ENCODE measurements at places on chromosomes 13 and 19.
A peak's percentile ranks its signal among the peaks of the same experiment; 100 is the strongest.

DNA sequence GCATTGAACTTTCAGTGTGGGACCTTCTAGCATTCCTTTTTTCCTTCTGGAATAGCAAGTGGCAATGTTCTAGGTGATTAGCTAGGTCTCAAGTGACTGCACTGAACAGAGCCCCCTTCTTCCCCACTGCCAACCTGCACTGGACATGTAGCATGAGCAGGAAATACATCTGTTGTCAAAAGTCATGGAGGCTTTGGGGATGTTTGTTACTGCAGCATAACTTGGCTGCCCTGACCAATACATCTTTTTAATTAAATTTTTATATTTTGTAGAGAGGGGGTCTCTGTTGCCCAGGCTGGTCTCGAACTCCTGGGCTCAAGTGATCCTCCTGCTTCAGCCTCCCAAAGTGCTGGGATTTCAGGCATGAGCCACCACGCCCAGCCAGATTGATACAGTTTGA lies 163.6 kb downstream of the CACNA1A start:
- DNase-seq: no peak

DNA sequence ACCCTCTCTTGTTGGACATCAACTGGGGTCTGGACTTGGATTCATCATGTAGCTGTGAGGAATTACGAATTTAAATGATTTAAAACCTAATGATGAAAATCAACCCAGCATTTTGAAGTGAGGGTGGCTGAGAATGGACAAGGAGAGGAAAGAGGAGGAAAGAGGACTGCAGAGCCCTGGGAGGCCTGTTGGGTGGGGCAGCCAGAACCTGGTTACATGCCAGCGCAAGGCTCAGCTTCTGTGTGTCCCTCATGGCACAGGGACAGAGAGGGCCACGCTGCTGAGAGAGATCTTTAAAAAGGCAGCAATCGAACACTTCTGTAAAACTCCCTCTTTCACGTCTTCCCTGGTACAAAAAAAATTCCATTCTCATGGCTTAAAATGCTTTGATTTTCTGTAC lies 292.7 kb downstream of the MYO16 start:
- DNase-seq: no peak

DNA sequence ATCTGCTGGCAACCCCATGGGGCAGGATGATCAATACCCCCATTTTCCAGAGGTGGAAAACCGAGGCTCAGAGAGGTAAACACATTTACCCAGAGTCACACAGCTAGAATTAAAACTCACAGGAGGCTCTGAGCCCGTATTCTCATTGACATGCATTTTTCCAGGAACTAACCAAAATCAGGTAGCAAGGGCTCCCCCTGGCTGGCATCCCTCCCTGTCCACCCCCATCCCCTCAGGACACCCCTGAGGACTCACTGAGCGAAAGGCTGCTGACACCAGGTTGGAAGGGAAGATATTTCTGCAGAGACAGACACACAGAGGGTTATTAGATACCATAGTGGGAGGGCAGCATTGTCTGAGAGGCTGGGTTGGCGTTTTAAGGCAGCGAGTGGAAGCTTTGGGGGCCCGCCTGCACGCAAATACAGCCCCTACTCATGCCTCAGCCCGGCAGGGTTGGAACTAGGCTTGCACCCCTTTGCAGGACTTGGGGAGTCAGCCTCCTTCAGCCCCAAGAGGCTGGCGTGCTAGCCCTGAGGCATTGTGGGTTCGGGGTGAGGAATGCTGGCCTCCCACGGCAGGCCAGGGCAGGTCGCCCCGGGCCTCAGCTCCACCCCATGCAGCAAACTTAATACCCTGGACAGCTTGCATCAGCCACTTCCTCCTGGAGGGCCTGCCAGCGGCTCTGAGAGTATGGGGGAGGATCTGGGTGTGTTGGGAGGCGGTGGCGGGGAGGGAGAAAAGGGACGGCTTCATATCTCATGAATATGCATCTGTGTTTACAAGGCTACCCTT lies 3.9 kb downstream of the SLC1A5 start:
- peak; percentile 95 for DNase-seq

GRCh38 chr13:31853643-31854326 lies 114.5 kb downstream of the RXFP2 start:
- no peak for DNase-seq

GRCh38 chr19:5149932-5150901 lies 181.3 kb downstream of the KDM4B start:
- DNase-seq: no peak

- no peak for DNase-seq
Observed at GRCh38 chr19:48819366-48819816, 8.6 kb upstream of the BCAT2 start.

GRCh38 chr19:10766049-10766623 lies 48.3 kb downstream of the DNM2 start:
- DNase-seq: no peak

- DNase-seq: no peak
Observed at GRCh38 chr19:31511696-31512095, 162.5 kb upstream of the TSHZ3 start.

- no peak for DNase-seq
Observed at GRCh38 chr19:44002212-44002565, 568 bp upstream of the ZNF230 start.

DNA sequence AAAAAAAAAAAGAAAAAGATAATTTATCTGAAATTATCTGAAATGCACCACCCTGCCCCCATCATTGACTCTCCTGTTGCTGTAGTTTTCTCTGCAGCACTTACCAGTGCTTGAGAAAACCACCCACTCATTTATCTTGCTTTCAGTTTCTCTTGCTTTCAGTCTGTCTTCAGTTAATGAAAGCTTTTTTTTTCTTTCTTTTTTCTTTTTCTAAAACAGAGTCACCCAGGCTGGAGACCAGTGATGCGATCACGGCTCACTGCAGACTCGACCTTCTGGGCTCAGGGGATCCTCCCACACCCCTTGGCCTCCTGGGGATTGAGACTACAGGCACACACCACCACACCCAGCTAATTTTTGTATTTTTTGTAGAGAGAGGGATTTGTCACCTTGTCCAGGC lies 4.3 kb upstream of the ACP5 start:
- DNase-seq: no peak

- DNase-seq: peak; percentile 48
Observed at GRCh38 chr13:76016799-76017400, 380.8 kb downstream of the LMO7 start.

- DNase-seq: no peak
Observed at GRCh38 chr13:95164830-95165229, 136.4 kb downstream of the ABCC4 start.

DNA sequence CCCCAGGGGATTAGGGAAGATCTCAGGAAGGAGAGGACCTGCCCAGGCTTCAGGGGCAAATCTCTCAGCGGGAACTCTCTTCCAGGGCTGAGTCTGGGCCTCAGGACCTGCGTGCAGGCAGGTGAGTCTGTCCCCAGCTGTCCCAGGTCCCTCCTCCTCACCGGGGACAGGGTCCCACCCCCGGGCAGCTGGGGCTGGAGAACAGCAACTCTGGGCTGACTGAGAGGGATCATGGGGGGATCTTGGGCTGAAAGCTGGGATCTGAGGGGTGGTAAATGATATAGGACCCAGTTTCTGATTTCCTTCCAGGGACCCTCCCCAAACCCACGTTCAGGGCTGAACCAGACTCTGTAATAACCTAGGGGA lies 14.3 kb downstream of the LILRA1 start:
- DNase-seq: no peak

DNA sequence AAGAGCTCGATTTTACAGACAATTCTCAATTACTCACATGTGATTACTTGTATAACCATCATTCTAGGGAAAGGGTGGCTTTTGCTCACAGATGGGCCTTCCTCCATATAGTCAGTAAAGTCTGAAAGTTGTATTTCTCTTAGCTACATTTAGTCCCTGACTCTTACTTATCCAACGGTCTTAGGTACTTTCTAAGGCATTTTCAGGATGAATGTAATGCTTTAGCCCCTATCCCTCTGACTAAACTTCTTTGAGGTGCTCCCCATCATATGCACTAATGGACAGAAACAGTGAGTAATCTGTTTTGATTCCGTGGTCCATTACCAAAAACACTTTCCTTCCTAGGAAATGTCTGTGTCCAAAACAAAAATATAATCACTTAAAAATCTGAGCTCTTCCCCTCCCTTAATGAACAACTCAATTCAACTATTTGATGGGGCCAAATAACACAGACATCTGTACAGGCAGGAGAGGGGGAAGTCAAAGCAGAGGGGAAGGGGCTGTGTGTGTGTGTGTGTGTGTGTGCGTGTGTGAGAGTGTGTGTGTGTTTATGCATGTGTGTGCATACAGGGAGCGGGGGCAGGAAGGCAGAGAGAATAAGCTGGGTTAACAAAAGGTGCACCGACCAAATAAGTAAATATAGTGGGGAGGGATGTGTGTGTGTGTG lies 84.9 kb downstream of the USP12 start:
- no peak for DNase-seq

- DNase-seq: no peak
Observed at GRCh38 chr19:6654347-6655310, 15.3 kb downstream of the TNFSF14 start.

- no peak for DNase-seq
Observed at GRCh38 chr19:50882188-50882587, 8.9 kb downstream of the KLK2 start.

DNA sequence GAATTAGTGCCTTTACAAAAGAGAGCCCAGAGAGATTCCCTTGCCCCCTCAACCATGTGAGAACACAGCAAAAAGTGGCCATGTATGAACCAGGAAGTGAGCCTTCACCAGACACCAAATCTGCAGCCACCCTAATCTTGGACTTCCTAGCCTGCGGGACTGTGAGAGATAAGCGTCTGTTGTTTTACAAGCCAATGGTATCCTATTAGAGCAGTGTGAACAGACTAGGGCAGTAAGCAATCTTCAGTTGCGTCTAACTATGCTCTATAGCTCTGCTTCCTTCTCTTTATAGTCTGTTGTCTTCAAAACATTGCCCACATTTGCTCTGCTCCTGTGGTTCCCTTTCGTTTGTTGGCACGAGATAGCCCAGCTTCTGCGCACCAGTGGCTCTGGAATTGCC lies 109.5 kb upstream of the FNDC3A start:
- DNase-seq: no peak

DNA sequence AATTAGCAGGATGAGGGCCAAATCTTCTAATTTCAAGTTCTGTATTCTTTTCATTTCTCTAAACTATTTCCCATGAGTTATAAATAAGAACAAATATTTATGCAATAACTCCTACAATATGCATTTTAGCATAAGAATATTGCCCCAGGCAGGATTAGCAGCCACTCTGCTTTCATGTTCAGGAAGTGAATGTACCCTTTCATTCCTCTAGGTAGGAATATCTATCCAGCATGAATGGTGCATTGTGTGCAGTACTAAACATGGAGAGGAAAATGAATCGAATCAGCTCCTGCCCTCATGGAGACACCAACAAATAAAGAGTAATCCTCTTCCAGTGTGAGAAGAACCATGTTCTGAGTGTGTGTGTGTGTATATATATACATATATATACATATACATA lies 41.0 kb downstream of the LHFPL6 start:
- no peak for DNase-seq

DNA sequence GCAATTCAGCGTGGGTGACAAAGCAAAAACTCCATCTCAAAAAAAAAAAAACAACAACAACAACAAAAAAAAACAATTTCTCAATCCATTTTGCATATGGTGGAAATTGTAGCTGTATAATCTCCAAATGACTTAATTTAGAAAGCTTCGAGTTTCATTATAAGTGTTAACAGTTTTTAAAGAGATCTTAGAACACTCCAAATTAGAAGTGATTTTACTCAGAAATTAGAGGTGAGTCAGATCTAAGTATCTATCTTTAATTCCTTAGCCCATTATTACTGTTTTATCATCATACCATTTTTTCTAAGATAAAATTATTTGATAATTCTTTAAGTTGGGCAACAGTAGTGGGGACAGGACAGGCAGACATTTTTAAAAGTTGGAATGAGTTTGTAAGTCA lies 60.5 kb downstream of the ZMYM2 start:
- DNase-seq: no peak

DNA sequence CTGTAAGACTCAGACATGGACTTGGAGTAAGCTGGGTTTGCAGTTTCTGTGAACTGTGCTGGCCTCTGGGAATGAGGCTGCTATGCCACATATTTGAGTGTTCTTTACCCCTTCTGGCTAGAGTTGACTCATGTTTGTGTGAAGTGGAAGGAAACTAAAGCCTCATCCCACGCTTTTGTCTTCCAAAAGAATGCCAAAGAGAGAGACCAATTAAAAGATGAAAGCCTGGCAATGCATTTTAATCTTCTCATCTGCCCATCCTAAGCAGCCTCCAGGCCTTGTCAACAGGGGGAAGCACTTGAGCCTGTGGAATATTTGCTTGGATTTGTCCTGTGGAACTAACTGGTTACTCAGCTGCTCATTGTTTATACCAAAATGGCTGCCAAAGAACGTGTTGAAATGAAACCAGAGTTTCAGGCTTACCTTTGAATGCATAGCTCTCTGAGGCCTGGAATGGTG lies 49.1 kb downstream of the LMO7 start:
- DNase-seq: peak; percentile 56

DNA sequence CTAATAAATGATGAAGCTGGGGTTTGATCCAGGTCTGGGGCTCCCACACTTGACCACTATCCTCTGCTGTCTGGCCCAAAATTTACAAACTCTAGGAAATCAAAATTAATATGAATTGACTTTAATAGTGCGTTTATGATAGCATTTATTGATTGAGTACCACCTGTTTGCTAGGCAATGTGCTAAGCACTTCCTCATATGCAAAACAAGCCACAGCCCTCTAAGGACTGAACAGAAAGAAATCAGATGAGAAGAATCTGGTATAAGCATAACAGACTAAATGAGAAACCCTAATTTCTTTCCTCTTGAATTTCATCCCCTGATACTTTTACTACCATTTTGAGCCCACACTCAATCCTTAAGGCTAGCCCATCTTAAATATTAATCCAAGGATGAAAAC lies 6.6 kb upstream of the MLNR start:
- DNase-seq: no peak

DNA sequence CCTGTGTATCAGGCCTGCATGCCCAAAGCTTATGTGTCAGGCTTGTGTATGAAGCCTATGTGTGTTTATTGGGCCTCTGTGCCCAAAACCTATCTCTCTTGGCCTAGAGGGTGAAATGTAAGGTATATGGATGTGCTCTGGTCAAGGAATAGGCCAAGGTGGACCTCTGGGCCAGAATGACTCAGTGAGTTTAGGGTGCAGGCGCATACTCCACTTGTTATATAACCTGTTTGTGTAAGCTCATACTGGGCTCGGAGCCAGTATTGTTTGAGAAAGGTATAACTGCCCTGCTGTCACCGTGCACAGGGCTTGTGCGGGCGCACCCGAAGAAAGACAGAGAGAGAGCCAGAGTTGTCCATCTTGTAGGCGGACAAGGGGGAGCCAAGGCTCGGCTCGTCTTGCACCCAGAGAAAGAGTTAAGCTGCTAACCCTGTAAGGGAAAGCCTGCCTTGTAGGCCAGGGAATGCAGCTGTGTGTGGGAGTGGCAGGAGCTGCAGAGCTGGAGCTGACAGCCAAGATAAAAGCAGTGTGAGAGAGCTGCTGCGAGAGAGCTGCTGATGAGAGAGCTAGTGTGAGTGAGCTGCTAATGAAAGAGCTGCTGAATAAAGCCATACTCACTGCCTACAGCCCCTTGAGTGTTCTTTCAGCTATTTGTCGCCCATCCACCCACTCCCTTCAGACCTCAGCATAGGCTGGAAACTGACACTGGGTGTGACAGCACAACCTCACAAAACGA lies 43.4 kb upstream of the N4BP2L1 start:
- DNase-seq: no peak

- peak; percentile 81 for DNase-seq
Observed at GRCh38 chr19:9847087-9847671, 12.1 kb downstream of the PIN1 start.

GRCh38 chr13:39407786-39408185 lies 195.2 kb downstream of the LHFPL6 start:
- DNase-seq: no peak
